ENCODE measurements at places on chromosomes 5 and 9. TPM values are rescaled to one million over a fixed set of nuclear protein-coding genes. Genes with fewer than 3 reads are reported as not detected.

GRCh38 chr9:76812591-76812990, 48.4 kb downstream of the PCA3 start:
- no peak overlapping the region for H3K27ac ChIP-seq
- H3K27me3 ChIP-seq: peaks cover 2% of the 10 kb centered on the region
- H3K4me1 ChIP-seq: no peaks in the 10 kb centered on the region

GRCh38 chr9:19510907-19511306, 102.1 kb downstream of the ACER2 start:
- no peaks in the 10 kb centered on the region for H3K36me3 ChIP-seq
- H3K4me3 ChIP-seq: no peak overlapping the region
- no peak overlapping the region for H3K27ac ChIP-seq
- H3K27me3 ChIP-seq: peaks cover 10% of the 10 kb centered on the region
- H3K4me1 ChIP-seq: peaks cover 6% of the 10 kb centered on the region

DNA sequence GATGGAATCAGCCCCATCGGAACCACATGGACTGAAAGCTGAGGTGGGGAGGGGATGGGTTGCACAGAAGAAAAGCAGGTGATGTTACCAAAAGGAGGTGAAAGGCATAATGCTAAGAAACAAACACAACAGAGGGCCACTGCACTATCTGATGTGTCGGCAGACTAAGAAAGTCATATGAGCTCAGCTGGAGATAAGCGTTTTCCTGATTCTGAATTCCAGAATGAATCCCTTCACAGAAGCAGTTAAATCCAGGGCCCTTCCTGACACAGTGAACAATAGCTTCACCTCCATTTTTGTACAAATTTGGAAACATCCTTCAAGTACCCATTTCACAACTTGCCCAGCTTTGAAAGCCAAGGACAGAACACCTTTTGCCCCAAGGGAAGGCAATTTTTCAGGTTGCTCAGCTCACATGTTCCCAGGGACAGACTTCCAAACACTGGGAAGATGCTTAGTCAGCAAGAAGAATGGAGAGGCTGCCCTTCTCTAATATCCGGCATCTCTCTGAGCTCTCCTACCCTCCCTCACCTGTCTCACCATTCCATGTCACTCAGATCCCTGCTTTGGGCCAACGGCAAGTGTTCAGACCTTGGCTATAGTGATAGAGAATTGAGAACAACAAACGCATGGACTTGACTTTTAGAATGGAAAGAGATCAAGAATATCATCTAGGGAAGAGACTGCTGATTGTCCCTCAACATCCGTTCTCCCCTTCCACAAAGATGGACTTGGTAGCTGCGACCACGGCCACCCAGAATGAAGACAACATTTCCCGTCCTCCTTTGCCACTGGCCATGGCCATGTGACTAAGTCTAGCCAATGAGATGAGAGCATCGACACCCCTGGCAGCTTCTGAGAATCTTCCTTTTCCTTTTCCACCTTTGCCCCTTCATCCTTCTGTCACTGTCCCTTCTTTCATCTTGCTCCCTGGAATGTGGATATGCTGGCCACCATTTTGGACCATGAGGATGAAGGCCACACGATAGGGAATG, 68.6 kb upstream of the IL17B start:
- H3K4me1 ChIP-seq: peaks cover 6% of the 10 kb centered on the region
- no peak for DNase-seq
- no peaks in the 10 kb centered on the region for H3K36me3 ChIP-seq
- no peak overlapping the region for H3K27ac ChIP-seq

GRCh38 chr5:137730336-137730735, 5.6 kb downstream of the KLHL3 start:
- no peak overlapping the region for H3K27ac ChIP-seq
- H3K27me3 ChIP-seq: no peaks in the 10 kb centered on the region
- H3K4me1 ChIP-seq: peaks cover 15% of the 10 kb centered on the region
- no peak overlapping the region for H3K4me3 ChIP-seq

DNA sequence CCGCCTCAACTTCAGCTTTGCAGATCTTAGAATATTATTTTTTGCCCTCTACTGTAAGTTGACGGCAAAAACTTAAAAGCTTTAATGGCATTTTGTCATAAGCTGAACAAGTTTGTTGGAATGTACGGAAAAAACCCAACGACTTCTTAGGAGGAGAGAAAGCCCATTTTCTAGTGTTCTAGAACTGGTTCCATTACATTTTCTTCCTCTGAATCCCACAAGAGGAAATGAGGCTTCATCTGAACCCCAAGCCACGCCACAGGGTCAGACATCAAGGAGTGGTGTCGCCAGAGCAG, 113.7 kb downstream of the LHFPL2 start:
- H3K36me3 ChIP-seq: no peaks in the 10 kb centered on the region
- H3K27ac ChIP-seq: no peak overlapping the region
- peaks cover 5% of the 10 kb centered on the region for H3K27me3 ChIP-seq
- H3K4me1 ChIP-seq: no peaks in the 10 kb centered on the region

DNA sequence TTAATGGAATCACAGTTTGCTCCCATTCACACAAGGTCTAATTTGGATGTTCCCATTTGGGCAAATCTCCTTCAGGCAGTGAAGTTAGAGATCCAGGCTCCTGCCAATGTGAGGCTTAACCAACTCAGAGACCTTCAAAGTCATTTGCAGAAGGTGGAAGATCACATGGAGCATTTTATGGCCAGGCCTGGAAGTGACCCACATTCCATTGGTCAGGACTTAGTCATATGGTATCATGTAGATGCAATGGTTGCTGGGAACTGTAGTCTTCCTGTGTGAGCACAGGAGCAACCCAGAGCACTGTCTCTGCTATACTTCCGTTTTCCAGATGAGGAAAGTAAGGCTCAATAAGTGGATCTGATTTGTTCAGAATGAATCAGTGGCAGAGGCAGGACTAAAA, 292.7 kb upstream of the SMARCA2 start:
- H3K27me3 ChIP-seq: no peaks in the 10 kb centered on the region
- DNase-seq: no peak
- H3K27ac ChIP-seq: no peak overlapping the region
- no peaks in the 10 kb centered on the region for H3K4me1 ChIP-seq

DNA sequence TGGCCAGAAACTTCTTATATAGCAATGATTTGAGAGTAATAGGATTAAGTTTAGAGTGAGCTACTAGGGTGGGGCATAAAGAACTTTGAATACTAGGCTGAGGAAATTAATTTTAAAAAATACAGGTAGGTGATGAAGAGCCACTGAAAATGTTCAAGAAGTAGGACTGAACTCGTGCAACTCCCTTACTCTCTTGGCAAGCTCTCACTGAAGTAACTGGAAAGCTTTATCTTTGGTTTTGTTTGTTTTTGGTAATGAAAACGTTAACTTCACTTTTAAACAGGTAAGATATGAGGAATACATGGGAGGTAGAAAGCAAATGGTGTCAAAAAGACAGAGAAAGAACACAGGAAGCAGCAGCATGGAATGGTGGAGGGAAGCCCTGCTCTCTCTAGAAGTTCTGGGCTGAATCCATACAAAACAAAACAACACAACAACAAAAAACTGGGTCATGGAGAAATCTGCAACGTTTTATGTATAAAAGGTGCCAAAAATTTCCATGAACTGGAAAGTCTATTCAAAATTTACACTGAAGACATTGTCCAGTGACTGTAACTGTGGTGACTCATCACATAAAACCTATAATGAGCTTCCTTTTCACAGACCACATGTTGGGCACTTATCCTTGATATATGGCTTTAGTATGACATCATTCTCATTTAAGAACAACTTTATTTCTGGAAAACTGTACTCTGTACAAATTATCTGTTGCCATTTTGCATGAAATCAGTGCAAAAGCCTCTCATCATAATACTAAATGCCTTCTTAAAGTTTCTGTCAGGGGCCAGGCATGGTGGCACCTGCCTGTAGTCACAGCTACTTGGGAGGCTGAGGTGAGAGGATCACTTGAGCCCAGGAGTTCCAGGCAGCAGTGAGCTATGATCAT, 91.2 kb upstream of the CHD1 start:
- H3K36me3 ChIP-seq: no peaks in the 10 kb centered on the region
- no peak overlapping the region for H3K27ac ChIP-seq
- H3K4me3 ChIP-seq: no peak overlapping the region
- DNase-seq: no peak
- peaks cover 4% of the 10 kb centered on the region for H3K4me1 ChIP-seq
- no peaks in the 10 kb centered on the region for H3K27me3 ChIP-seq

The SLC34A3 gene
- total RNA-seq: not detected

DNA sequence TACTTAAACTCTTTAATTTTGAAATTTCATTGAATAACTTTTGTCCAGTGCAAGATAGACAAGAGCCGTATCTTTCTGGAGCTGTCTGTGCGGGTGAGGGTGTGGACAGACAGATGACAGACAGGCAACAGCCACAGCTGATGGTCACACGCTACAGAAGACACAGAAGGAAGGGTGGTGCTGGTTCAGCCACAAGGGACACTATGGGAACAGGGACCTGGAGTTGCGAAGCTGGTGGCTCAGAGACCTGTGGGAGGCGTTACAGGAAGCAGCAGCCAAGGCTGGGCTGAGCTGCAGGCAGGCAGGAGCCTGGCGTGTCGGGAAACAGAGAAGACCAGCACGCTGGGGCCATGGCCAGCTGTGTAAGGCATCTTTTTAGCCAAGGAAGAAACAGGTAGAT, 104.4 kb downstream of the WNK2 start:
- no peak for DNase-seq
- no peaks in the 10 kb centered on the region for H3K4me1 ChIP-seq
- no peaks in the 10 kb centered on the region for H3K36me3 ChIP-seq
- no peak overlapping the region for H3K27ac ChIP-seq

GRCh38 chr5:177365845-177366527, 8.3 kb downstream of the RGS14 start:
- no peaks in the 10 kb centered on the region for H3K27me3 ChIP-seq
- peaks cover 73% of the 10 kb centered on the region for H3K4me1 ChIP-seq
- no peak overlapping the region for H3K27ac ChIP-seq
- no peak overlapping the region for H3K4me3 ChIP-seq
- DNase-seq: no peak

- no peak for DNase-seq
- H3K27ac ChIP-seq: no peak overlapping the region
- H3K27me3 ChIP-seq: no peaks in the 10 kb centered on the region
- no peak overlapping the region for H3K4me3 ChIP-seq
Measured at GRCh38 chr5:53923961-53924360, 363.5 kb downstream of the NDUFS4 start.

GRCh38 chr5:1511651-1512540, 11.9 kb downstream of the LPCAT1 start:
- H3K27ac ChIP-seq: no peak overlapping the region
- H3K36me3 ChIP-seq: peaks cover 5% of the 10 kb centered on the region
- H3K4me1 ChIP-seq: peaks cover 16% of the 10 kb centered on the region
- no peak for DNase-seq
- no peak overlapping the region for H3K4me3 ChIP-seq

DNA sequence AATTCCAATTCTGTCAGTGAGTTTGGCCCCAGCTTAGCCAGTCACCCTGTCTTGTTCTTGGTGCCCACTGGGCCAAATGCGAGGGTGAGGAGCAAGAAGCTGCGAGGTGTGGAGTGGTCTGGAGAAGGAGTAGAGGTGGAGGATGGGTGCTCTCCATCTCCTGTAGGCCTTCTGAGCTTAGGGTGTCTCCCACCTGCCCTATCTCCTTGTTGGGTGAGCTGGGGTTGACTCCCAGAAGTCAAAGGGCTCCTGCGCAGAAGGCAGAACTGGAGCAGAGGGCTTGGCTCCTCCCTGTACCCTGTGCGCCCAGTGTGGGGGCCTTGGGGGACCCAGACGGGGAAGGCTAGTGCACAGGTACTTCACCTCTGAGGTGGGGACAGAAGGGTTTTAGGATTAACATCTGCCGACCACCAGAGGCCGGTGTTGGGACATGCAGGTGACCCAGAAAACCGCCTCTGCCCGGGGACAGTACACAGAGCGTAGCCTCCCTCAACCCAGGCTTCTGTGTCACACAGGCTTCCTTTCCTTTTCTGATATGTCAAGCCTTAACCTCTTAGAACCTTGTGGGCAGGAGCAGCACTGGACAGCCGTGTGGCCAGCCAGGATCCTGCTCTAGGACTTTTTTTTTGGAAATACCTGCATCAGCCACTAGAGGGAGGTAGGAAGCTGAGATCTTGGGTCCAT, 16.9 kb downstream of the IL5 start:
- H3K4me3 ChIP-seq: no peak overlapping the region
- peaks cover 46% of the 10 kb centered on the region for H3K4me1 ChIP-seq
- peak; percentile 54 for DNase-seq

DNA sequence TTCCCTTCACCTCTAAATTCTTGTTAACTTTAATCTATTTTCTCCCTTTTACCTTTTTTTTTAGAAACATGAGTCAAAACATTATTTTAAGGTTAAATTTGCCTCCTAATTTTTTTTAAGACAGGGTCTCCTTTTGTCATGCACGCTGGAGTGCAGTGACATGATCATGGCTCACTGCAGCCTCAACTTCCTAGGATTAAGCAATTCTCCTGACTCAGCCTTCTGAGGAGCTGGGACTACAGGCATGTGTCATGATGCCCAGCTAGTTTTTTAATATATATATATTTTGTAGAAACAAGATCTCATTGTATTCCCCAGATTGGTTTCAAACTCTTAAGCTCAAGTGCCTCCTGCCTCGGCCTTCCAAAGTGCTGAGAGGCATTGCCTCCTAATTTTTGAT, 424.7 kb upstream of the FAM174A start:
- no peak overlapping the region for H3K4me3 ChIP-seq
- H3K27me3 ChIP-seq: no peaks in the 10 kb centered on the region
- no peaks in the 10 kb centered on the region for H3K4me1 ChIP-seq

GRCh38 chr9:117178596-117179375, 236.1 kb downstream of the ASTN2 start:
- H3K4me3 ChIP-seq: no peak overlapping the region
- no peak overlapping the region for H3K27ac ChIP-seq
- H3K36me3 ChIP-seq: no peaks in the 10 kb centered on the region
- no peak for DNase-seq
- no peaks in the 10 kb centered on the region for H3K27me3 ChIP-seq

DNA sequence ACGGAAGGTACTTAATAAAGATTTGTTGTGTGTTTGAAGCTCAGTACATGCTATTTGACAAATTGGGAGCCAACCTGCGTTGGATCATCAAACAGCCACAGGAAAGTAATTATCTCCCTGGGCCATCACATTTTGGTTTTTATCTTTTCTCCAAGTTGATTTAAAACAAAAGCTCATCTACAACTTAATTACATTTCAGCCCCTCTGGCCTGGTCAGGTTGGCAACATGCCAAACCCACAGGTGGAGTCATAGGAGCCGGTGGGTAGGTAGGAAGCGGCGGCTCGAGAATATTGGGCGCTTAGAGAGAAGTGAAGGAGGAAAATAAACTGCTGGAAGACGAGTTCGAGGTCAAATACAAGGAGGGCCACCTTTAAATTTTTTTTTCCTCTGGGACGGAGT, 64.9 kb upstream of the FANCC start:
- no peaks in the 10 kb centered on the region for H3K4me1 ChIP-seq
- DNase-seq: no peak
